Neural crest cell (in vitro differentiated cells): ENCODE measurements at places on chromosomes 2 and 18. TPM values are rescaled to one million over a fixed set of nuclear protein-coding genes. Genes with fewer than 3 reads are reported as not detected.

Gene TLX2
- not detected in 2 replicates for total RNA-seq

Gene PNPT1
- 33.0 and 34.5 TPM in 2 replicates for total RNA-seq

Gene ATF2
- total RNA-seq = 77.8 and 78.8 TPM in 2 replicates

Gene ATP6V1B1
- 4.3 and 4.6 TPM in 2 replicates for total RNA-seq

Gene ADD2
- 31.6 and 31.8 TPM in 2 replicates for total RNA-seq

Gene NPHP1
- 7.3 and 8.5 TPM in 2 replicates for total RNA-seq

Gene SUPT7L
- total RNA-seq = 32.4 and 33.8 TPM in 2 replicates

Gene TMSB10
- 1,431 and 1,563 TPM in 2 replicates for total RNA-seq

Gene ANKRD30BL
- not detected in 2 replicates for total RNA-seq

Gene C2orf80
- total RNA-seq = 0.73 and 1.0 TPM in 2 replicates

Gene SERPINB2
- total RNA-seq = not detected in 2 replicates

Gene HIBCH
- total RNA-seq = 32.6 and 33.7 TPM in 2 replicates
